ENCODE measurements at places on chromosomes 2 and 18.

- DNase-seq: no peak
Observed at GRCh38 chr2:8044046-8044594, 637.7 kb upstream of the ID2 start.

DNA sequence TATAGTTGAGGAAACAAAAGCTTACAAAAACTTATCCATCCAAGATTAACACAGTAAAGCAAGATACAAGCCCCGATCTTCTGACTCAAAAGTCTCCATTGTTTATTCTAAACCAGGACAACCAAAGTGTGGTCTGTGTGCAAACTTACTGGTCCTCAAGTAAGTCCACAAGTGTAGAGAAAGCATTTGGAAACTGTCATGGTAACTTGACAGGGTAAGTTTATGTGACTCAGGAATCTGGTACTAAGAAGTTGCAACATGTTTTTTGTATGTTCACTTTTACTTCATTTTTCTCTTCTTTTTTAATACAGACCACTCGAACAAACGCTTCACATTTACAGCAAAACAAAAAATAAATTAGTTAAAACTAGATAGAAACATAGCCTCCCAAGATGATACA, 9.4 kb downstream of the MBD2 start:
- no peak for DNase-seq

- no peak for DNase-seq
Observed at GRCh38 chr2:237322564-237322963, 91.4 kb downstream of the COL6A3 start.

GRCh38 chr2:9033385-9034168, 30.1 kb upstream of the MBOAT2 start:
- DNase-seq: no peak

DNA sequence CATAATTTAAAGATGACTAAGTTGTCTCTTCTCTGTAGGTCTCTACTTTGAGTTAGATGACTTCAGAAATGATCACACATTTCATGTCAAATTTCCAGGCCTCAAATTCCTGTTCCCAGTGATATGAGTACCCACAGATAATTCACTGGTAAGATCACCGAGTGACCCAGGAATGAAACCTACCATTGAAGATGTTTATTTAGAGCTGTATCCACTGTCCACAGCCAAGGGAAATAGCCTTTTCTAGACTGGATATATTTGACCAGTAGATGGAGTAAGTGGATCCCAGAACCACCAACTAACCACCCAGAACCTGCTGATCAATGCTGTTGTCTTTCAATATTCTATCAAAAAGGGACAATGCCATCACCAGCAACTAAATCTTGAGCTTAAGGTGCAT, 238.8 kb downstream of the SLC8A1 start:
- DNase-seq: no peak

GRCh38 chr18:78561757-78562510, 417.7 kb upstream of the SALL3 start:
- DNase-seq: no peak

Data from NCI-H2107 (cell line).